ENCODE measurements at places on chromosomes 4 and X.

- no peak for DNase-seq
Measured at GRCh38 chr4:26663888-26664287, 80.0 kb downstream of the TBC1D19 start.

GRCh38 chrX:133042260-133042659, 54.6 kb downstream of the USP26 start:
- DNase-seq, result no peak

DNA sequence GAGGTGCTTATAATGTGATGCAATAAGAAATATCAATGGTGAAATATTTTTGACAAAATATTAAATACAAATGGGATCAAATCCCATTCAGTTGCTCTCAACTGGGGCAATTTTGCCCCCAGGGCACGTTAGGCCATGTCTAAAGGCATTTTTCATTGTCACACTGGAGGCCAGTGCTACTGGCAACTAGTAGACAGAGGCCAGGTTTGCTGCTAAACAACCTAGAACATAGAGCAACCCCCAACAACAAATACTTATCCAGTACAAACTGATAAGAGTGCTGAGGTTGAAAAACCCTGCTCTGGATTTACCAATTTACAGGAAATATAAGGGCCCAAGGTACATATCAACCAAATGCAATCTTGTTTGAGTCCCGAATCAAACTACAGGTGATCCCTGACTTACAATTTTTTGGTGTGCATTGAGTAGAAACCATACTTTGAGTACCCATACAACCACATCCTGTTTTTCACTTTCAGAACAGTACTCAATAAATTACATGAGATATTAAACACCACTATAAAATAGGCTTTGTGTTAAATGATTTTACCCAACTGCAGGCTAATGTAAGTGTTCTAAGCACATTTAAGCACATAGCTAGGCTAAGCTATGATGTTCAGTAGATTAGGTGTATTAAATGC, 237.5 kb downstream of the HNRNPD start:
- no peak for DNase-seq

- DNase-seq, result peak; percentile 7
Measured at GRCh38 chrX:29478336-29479069, 736.9 kb upstream of the MAGEB2 start.

DNA sequence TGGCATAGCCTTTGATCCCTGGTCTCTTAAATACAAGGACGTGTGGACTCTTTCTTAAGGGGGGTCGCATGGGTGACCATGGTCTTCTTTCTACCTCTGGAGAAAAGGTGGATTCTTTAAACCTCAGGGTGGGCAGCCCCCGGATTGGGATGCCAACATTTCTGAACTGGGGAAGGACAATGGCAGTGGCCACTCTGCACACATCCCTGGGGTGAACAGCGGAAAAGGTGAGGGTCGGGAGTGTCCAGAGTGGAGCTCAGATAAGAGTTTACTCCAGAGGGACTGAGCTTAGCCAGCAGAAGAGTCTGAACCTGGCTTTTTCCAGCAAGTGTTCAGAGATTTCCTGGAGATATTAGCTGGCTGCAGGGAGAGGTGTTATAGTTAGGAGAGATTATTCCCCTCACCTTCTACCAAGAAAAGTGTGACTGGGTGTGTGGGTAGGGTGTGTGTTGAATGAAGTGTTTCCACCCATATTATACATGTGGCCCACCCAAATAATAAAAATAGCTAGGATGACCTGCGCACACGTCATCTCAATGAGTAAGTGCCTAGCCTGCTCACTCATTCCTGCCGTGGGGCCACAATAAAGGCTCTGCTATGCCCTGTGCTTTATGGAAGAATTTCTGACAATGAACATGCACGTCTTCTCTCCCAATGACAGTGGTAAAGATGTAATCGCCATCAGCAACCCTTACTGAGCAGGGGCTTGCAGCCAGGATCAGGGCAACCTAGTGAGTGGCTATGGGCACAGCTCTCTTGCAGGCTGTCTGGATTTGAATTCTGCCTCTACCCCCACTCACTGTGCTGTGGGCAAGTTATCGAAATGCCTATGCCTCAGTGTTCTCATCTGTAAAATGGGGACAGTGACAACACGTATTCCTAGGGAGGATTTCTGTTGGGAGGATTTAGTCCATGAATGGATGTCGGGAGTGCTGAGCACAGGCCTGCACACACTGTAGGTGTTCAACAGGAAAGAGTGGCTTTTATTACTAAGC, 76.6 kb downstream of the SLC2A9 start:
- no peak for DNase-seq

DNA sequence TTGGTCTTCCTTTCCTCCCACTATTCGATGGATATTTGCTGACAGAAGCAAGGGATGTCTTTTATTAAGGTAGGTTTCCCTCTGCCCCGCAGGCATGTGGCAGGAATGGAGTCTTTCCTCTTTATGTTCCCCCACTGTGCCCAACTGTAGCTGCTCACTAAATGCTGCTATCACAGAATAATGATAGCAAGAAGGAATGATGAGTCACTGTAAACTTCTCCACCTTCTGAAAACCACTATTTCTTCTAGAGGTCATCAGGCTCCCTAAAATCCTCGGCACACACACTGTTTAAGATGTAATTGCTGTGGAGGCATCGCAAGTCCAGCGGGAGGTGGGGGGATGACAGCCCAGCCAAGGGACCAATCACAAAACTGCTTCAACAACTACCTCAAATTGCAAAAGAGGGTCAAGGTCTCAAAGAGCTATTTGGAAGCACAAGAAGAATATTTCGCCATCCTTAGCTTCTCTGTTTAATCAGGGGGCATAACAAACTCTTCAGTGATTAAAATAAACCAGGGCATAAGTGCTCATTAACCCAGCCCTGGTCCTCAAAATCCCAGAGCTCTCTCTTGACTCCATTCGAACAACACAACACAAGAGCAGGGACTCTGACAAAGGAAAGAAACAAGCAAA, 13.9 kb downstream of the QDPR start:
- no peak for DNase-seq

DNA sequence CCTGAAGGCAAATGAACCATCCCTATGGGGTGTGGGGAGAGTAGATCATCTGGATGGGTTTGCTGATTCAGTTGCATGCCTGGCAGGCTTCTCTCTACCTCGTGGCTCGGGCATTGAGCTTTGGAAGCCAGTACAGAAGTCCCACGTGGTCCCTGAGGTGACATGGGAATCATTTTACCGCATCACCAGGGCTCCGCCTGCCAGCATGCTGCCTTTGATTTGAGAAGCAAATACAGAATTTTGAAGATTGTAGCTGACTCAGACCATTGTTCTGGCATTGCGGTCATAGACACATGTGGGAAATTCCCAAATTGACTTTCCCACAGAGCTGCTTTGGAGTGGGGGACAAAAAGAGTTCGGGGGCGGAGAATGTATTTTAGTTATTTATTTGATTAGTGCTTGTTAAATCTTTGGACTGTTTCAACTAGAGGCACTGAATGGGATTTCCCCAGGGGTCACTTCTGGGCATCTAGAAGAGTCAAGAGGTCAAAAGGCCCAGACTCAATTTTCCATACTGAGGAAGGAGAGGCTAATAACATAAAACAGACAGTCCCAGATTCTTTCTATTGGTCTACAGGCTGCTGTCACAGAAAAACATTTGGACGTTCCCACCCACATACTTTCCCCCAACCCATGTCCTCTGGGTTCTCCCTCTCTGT, 79.3 kb downstream of the NHSL2 start:
- DNase-seq, result no peak

GRCh38 chrX:112611776-112612175, 68.0 kb downstream of the LHFPL1 start:
- DNase-seq, result no peak

DNA sequence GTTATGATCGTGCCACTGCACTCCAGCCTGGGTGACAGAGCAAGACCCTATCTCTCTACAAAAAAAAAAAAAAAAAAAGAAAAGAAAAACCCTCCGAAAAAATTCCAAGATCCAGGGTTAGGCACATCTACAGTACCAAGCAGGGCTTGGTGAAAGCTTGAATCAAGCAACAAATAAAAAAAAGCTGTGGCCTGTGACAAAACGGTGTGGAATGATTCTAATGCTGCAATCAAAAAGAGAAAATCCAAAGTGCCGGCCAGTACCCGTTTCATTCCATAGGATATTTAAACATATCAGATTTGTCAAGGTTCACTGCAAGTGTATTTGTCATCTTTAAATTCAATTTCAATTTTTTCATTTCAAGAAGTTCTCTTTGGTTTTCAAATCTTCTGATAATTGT, 20.5 kb downstream of the RWDD4 start:
- DNase-seq, result no peak

DNA sequence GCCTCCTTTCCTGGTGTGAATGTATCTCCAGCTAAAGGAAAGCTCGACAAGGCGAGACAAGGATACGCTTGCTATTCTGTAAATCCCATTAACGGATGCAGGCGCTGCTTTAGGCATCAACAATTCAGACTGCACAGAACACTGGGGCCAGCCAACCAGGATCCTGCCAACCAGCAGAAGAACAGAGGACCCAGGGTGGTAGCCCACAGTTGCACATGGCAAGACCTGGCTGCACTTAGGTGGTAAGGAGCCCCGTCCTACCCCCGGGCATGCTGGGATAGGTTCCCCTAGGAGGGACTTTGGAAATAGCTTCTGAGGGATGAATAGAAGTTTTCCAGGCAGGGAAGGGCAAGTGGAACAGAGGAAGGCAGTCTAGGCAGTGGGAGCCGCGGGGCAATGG, 20.7 kb downstream of the PSAPL1 start:
- peak; percentile 18 for DNase-seq

- no peak for DNase-seq
Measured at GRCh38 chr4:85544751-85545150, 69.8 kb downstream of the ARHGAP24 start.

DNA sequence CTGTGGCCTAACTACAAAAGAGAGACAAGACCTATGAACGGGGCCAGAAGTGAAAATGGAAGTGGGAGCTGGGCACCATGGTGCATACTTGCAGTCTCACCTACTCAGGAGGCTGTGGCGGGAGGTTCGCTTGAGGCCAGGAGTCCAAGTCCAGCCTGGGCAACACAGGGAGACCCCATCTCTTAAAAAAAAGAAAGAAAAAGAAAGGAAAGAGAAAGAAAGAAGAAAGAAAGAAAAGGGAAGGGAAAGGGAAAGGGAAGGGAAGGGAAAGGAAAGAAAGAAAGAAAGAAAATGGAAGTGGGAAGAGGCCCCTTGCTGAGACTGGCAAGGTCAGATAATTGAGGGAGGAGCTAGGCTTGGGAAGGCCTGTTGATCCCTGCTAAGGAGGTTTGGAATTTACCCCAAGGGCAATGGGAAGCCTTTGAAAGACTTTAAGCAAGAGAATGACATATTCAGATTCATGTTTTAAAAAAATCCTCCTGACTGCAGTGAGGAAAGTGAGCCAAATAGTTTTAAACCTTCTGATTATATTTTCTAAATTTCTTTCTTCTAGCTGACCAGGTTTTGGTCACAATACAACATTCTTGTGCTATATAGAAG, 17.7 kb upstream of the HERC5 start:
- DNase-seq, result no peak

DNA sequence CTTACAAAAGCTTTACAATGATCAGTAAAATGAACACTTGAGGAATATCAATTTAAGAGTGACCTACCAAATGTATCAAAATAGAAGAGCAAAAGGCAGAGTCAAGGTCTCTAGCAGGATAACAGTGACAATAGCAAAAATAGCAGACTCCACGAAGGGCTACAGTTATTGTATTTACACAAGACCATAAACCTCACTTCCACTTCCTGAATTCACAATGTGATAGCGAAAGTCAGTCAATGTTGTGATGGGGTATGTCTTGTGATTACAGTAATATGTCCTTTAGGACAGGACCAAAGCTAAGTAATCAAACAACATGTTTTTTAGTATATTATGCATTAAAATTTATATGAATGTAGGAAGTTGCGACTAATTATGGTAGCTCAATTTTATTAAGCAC, 139.6 kb downstream of the IQCM start:
- DNase-seq, result no peak

DNA sequence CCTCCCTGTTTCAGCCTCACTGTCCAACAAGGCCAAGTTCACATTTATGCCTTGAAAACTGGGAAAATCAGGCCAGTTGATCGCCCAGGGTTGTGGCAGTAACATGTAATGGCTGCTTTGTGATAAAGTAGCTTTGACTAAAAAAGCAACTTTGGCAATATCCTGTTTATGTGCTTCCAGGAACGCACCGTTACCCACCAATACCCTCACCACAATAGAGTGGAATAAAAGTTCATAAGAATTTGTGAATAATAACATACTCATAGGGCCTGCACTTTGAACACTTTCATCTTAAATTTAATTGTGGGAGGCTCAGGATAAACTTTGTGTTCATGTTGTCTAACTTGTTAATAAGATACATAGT, 80.7 kb upstream of the MAML3 start:
- DNase-seq, result no peak

DNA sequence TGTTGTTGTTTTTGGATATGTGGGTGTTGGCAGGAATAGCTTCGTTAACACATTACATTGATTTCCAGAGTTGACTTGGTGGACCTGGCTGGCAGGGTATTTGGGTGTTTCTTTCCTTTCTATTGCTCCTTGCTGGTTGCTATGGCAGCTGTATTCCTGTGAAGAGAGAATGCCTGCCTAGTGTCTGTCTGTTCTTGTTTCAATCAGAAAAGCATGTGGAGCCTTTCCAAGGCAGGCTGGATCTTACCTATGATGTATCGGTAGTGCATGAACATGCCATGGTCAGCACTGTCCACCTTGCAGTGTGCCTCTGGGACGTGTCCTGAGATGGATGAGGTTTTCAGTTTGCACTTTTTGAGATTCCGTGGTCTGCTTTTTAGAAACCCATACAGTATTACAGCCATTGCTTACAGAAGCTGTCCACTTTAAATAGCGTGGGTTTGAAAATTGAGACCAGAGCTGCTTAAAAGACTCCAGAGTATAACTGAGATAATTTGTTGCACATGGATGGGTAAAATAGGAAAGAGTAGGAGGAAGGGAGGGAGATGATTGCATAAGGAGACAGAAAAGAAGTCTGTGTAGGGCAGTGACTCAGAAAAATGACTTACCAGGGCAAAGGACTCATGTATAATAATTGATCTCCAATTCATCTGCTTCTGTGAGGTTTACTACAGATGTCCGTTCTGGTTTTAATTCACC, 20.0 kb upstream of the AADAT start:
- DNase-seq, result no peak

- DNase-seq, result no peak
Measured at GRCh38 chr4:24690436-24690835, 104.9 kb upstream of the SOD3 start.

DNA sequence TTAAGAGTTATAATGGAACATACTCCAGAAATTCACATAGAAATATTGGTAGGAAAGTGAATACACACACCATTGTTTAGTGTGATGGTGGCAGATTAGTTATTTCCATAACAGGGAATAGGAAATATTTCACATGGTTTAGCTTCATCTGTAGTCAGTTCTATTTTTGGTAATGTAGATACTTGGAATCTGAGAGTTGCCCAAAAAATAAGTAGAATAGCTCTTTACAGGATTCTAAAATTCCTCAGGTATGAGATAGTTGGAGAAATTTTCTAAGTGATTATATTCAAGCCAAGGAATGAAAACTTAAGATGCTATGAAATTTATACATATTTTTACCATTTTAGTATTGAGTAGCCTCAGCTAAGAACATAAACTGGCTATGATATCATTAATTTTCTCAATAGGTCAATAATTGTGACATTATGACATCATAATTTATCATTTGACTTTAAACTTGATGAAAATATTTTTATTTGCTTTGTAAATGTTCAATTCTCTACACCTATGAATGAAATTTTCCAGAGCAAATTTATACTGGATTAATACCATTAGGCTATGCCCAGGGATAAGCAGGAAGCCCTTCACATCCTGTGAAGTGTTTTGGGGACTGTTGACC, 35.8 kb downstream of the CPEB2 start:
- DNase-seq, result no peak

- DNase-seq, result no peak
Measured at GRCh38 chr4:41000356-41000755, 214.0 kb downstream of the APBB2 start.
